Testis (tissue), 5 donors: ENCODE measurements at places on chromosomes 2 and 18. TPM values are rescaled to one million over a fixed set of nuclear protein-coding genes. Genes with fewer than 3 reads are reported as not detected.

GRCh38 chr2:152247337-152247695, 71.8 kb upstream of the STAM2 start:
- no peaks in the 10 kb centered on the region for H3K36me3 ChIP-seq
- H3K27me3 ChIP-seq = no peaks in the 10 kb centered on the region
- H3K4me3 ChIP-seq = no peak overlapping the region
- no peak overlapping the region for H3K27ac ChIP-seq

- no peak overlapping the region for H3K27ac ChIP-seq
- H3K4me3 ChIP-seq = no peak overlapping the region
- peaks cover 19% of the 10 kb centered on the region for H3K4me1 ChIP-seq
- DNase-seq = no peak
- no peaks in the 10 kb centered on the region for H3K36me3 ChIP-seq
These were observed 95.0 kb upstream of the HDAC4 start for GRCh38 chr2:239495791-239496233.

GRCh38 chr2:163779970-163780597, 44.3 kb upstream of the FIGN start:
- H3K4me1 ChIP-seq = no peaks in the 10 kb centered on the region
- H3K36me3 ChIP-seq = no peaks in the 10 kb centered on the region
- no peak overlapping the region for H3K4me3 ChIP-seq
- no peaks in the 10 kb centered on the region for H3K27me3 ChIP-seq

- no peak for DNase-seq
- no peaks in the 10 kb centered on the region for H3K4me1 ChIP-seq
- H3K27me3 ChIP-seq = no peaks in the 10 kb centered on the region
- H3K36me3 ChIP-seq = no peaks in the 10 kb centered on the region
- H3K4me3 ChIP-seq = no peak overlapping the region
These were observed 183.3 kb downstream of the LTBP1 start for GRCh38 chr2:33130054-33130447.

- H3K27me3 ChIP-seq = no peaks in the 10 kb centered on the region
- peaks cover 5% of the 10 kb centered on the region for H3K4me1 ChIP-seq
These were observed 220.5 kb downstream of the PIEZO2 start for GRCh38 chr18:10928772-10929373.

DNA sequence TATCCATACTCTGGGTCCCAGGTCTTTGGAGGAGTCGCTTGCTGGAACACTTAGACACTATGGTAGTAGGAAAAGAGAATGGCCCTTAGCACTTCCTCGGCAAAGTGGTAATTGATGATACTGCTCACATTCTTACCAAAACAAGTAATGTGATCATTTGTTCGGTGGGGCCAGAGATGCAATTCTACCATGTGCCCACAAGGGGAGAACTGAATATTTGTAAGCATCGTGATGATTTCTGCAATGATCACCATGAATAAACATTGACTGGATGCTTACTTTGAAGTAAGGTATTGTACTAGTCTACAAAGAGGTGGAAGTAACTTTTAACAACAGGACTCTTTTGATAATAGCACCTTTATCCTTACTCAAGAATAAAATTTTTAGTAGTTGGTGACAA, 109.7 kb downstream of the CD8B2 start:
- no peak for DNase-seq
- no peaks in the 10 kb centered on the region for H3K4me1 ChIP-seq
- no peak overlapping the region for H3K4me3 ChIP-seq
- H3K36me3 ChIP-seq = no peaks in the 10 kb centered on the region

- H3K4me3 ChIP-seq = no peak overlapping the region
- DNase-seq = no peak
- H3K36me3 ChIP-seq = no peaks in the 10 kb centered on the region
- no peaks in the 10 kb centered on the region for H3K27me3 ChIP-seq
- H3K27ac ChIP-seq = no peak overlapping the region
These were observed 38.0 kb downstream of the RNF152 start for GRCh38 chr18:61854578-61855448.

- H3K36me3 ChIP-seq = no peaks in the 10 kb centered on the region
- H3K4me3 ChIP-seq = no peak overlapping the region
- no peak for DNase-seq
These were observed 1971.0 kb upstream of the LRRTM1 start for GRCh38 chr2:82275599-82275998.

DNA sequence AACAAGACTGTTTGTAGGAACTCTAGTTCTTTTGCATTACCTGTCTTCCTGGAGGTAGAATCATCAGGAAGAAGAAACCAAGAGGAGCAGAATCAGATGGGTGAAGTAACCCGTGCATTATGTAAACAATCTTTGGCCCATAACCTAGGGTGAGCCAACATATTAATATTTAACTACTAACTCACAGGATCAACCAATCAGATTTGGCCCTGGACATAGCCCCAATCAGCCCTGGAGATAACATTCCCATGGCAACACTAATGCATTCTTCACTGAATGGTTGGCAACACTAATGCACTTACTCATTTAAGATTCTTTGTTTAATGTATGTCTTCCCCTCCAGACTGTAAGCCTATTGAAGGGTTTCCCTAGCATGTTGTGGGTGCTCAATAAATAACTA, 72.0 kb upstream of the CTAGE1 start:
- peaks cover 3% of the 10 kb centered on the region for H3K4me1 ChIP-seq
- no peak for DNase-seq
- no peaks in the 10 kb centered on the region for H3K27me3 ChIP-seq
- no peak overlapping the region for H3K4me3 ChIP-seq
- H3K27ac ChIP-seq = no peak overlapping the region

DNA sequence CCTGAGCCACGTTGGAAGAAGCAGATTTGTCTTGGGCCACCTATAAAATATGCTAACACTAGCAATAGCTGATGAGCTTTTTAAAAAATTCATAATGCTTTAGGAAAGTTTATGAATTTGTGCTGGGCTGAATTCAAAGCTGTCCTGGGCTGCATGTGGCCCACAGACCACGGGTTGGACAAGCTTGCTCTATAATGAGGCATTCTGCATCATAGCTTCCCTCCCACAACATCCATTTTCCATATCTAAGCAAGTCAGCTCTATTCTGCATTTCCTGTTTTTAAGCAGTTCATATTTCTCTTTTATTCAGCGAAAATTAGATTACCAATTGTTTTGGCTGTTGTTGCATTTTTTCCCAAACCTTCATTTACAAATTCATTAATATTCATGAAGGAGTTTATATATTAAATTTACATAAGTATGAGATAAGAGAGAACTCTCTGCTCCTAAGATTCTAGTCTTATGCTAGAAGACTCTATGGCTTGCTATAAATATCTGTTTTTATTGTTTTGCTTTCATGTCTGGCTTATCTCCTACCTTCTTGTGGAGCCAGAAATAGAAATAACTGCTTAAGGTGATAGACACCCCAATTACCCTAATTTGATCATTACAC, 114.5 kb upstream of the HNRNPA3 start:
- H3K27me3 ChIP-seq = no peaks in the 10 kb centered on the region
- DNase-seq = no peak
- H3K36me3 ChIP-seq = no peaks in the 10 kb centered on the region
- H3K4me1 ChIP-seq = no peaks in the 10 kb centered on the region
- H3K27ac ChIP-seq = no peak overlapping the region

DNA sequence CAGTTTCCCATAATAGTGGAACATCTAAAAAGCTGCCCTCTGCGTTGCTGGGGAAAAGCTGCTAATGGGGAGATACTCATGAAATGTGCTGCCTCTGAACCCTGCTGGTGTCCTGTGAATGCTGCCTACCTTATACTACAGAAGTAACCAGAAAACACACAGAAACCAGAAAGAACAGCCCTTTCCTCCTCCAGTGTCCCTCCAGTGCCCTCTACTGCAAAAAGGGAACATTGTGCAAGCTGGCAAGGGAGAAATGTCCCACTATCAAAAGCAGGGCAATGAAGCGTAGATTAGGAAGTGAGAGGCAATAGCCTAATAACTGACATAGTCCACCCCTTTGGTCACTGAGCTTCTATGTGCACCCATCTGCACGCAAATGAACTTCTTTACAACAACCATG, 162.7 kb upstream of the ETAA1 start:
- H3K27ac ChIP-seq = no peak overlapping the region
- no peaks in the 10 kb centered on the region for H3K4me1 ChIP-seq
- DNase-seq = no peak
- H3K36me3 ChIP-seq = no peaks in the 10 kb centered on the region
- H3K27me3 ChIP-seq = no peaks in the 10 kb centered on the region
- no peak overlapping the region for H3K4me3 ChIP-seq

- no peaks in the 10 kb centered on the region for H3K4me1 ChIP-seq
- no peaks in the 10 kb centered on the region for H3K27me3 ChIP-seq
- H3K27ac ChIP-seq = no peak overlapping the region
- H3K4me3 ChIP-seq = no peak overlapping the region
These were observed 249.9 kb upstream of the RBBP8 start for GRCh38 chr18:22683196-22683676.

DNA sequence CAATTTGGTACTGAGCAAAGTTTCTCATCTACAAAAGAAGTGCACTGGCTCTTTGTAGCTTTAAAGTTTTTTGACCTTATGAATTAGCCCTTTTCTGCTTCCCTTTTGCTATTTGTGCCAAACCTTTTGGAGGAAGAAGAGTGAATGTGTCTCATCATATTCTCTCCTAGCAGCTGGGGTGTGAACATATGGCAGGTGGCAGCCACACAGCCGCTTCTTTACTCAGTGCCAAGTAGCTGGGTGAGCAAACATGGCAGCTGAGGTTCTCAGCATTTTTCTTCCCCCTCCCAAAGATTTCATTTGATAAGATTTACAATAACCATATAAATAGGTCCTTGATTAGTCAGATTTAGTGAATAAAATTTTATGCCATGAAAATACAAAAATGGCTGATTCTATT, 46.7 kb upstream of the STK17B start:
- no peaks in the 10 kb centered on the region for H3K4me1 ChIP-seq
- H3K27me3 ChIP-seq = no peaks in the 10 kb centered on the region
- no peak overlapping the region for H3K27ac ChIP-seq
- no peak overlapping the region for H3K4me3 ChIP-seq
- no peaks in the 10 kb centered on the region for H3K36me3 ChIP-seq

GRCh38 chr18:7174344-7175095, 56.4 kb upstream of the LRRC30 start:
- H3K27ac ChIP-seq = no peak overlapping the region
- peak; percentile 92 for DNase-seq
- no peak overlapping the region for H3K4me3 ChIP-seq
- no peaks in the 10 kb centered on the region for H3K36me3 ChIP-seq
- no peaks in the 10 kb centered on the region for H3K27me3 ChIP-seq
- no peaks in the 10 kb centered on the region for H3K4me1 ChIP-seq

GRCh38 chr2:120253021-120253882, 600 bp downstream of the RALB start:
- peak; percentile 76 for DNase-seq
- peak overlapping the region; percentile 88 for H3K4me3 ChIP-seq
- H3K4me1 ChIP-seq = peaks cover 30% of the 10 kb centered on the region
- peak overlapping the region; percentile 93 for H3K27ac ChIP-seq

DNA sequence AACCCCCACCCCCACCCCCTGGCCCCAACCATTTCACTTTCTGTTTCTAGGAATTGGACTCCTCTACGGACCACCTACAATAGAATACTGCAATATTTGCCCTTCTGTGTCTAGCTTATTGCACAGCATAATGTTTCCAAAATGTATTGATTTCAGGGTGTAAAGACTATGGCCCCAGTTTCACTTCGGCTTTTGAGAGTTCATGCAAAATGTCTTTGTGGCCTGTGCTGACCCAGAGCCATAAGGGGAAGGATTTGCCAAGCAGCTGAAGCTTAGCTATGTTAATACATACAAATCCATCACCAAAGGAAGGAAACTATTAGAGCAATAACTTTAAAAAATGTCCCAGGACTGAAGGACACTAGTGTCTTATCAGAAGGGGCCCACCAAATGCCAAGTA, 11.2 kb upstream of the ATP9B start:
- no peaks in the 10 kb centered on the region for H3K36me3 ChIP-seq
- H3K4me1 ChIP-seq = no peaks in the 10 kb centered on the region
- H3K27ac ChIP-seq = no peak overlapping the region
- DNase-seq = no peak

DNA sequence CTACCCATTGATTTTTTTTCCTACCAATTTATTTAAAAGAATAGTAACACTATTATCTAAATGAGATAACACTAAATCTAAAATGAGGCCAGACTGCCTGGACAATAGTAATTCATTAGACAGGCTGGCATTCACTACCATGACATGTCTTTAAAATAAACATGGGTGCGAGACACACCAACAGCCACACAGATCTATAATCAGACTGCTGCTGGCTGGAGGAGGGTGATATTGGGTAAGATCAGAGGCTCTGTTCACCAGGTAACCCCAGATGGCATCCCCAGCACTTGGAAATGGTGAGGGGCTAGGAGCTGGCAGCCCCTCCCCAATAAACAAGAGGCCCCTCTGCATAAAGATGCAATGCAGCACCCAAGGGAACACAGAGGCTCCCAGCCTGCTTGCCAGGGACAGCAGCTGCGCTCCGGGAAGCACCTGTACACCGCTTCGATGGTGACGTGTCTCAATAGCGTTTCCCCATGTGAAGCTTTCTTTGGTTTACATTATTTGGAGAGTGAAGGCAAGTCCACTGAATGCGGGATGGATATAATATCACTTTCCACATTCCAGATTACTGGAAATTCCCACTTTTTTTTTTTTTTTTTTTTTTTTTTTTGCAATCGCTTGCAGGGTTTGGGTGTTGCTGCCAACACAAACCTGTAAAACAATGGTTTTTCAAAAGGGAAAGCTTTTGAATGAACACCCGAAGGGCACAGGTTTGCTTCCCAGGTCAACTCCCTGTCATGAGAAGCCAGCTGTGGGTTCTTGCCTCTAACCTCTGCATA, 159.0 kb downstream of the ZNF516 start:
- H3K27me3 ChIP-seq = no peaks in the 10 kb centered on the region
- H3K4me3 ChIP-seq = no peak overlapping the region
- DNase-seq = no peak
- no peaks in the 10 kb centered on the region for H3K36me3 ChIP-seq
- no peak overlapping the region for H3K27ac ChIP-seq
- no peaks in the 10 kb centered on the region for H3K4me1 ChIP-seq

GRCh38 chr2:12543076-12543977, 173.4 kb upstream of the TRIB2 start:
- no peak overlapping the region for H3K27ac ChIP-seq
- no peaks in the 10 kb centered on the region for H3K4me1 ChIP-seq
- H3K36me3 ChIP-seq = no peaks in the 10 kb centered on the region
- DNase-seq = no peak

DNA sequence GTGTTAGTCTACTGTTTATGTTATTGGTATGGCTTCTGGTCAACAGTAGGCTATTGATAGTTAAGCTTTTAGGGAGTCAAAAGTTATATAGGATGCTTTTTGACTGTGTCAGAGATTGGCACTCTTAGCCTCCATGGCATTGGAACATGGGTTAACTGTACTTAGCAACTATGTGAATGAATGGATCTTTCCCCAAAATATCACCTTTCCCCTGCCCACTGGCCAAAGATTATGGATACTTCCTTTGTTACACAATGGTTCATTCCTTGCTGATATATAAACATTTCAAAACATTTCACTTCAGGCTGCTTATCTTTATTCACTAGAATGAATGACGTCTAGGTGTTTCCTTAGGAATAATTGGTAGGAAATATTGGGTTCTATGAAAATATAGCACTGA, 62.1 kb upstream of the DOCK10 start:
- no peak for DNase-seq
- H3K27ac ChIP-seq = no peak overlapping the region
- H3K27me3 ChIP-seq = no peaks in the 10 kb centered on the region
- H3K36me3 ChIP-seq = no peaks in the 10 kb centered on the region

The ALPI gene
- not detected for total RNA-seq

The DSC3 gene
- total RNA-seq = 0.19 TPM

The CCL20 gene
- total RNA-seq = 0.55 TPM

The CIB4 gene
- 7.5 TPM for total RNA-seq

The TEKT4 gene
- 11.5 TPM for total RNA-seq

The SNORC gene
- 15.9 TPM for total RNA-seq

The LHCGR gene
- 1.5 TPM for total RNA-seq

The DNAH6 gene
- 7.1 TPM for total RNA-seq

The MAP4K3 gene
- 58.8 TPM for total RNA-seq

The REG3G gene
- 22.3 TPM for total RNA-seq

The CCBE1 gene
- 2.6 TPM for total RNA-seq
